ENCODE measurements at places on chromosomes 6 and 20.

DNA sequence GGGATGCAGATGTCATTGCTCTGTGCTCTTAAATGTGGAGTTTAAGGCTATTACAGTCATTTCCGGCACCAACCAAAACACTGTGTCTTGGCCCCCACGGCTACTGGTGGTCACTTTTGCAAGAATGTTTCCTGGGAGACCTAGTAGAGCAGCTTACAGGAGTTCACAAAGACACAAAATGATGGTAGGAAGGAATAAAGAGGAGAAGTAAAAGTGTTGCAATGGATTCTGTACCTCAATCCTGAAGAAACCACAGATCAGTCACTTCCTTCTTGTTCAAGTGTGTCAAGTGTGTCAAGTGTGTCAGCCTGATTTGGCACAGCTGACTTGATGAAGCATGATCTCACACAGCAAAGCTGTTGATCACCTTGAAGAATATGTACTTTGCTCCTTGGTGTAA, 344.0 kb downstream of the PLCB1 start:
- no peak for DNase-seq

GRCh38 chr6:108720827-108721226, 127.4 kb upstream of the ARMC2 start:
- DNase-seq, result no peak

DNA sequence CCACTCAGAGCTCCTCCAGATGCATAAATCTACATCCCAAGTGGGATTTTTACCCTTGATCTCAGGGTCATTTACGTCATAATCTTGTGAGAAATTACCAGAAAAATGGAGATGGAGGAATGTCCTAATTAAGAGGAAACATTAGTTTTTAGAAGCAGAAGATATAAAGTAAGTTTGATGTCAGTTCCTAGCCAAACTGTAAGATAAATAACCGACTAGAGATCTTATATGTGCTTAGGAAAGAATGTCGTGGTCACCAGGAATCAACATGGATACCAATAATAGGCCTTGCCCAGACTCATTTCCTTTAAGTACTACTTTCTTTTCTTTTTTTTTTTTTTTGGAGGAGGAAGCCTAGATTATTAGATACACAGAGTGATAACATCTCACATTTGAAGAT, 186.9 kb downstream of the UTRN start:
- no peak for DNase-seq

- DNase-seq, result no peak
Observed at GRCh38 chr6:110101885-110102284, 77.6 kb downstream of the WASF1 start.

- no peak for DNase-seq
Observed at GRCh38 chr20:50915424-50915823, 15.8 kb downstream of the ADNP start.

DNA sequence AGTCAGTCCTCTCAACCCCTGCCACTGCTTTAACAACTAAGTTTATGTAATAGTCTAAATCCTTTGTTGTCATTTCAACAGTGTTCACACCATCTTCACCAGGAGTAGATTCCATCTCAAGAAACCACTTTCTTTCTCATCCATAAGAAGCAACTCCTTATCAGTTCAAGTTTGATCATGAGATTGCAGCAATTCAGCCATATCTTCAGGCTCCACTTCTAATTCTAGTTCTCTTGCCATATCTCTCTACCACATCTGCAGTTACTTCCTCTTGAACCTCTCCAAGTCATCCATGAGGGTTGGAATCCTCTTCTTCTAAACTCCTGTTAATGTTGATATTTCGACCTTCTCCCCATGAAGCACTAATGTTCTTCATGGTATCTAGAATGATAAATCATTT, 57.9 kb upstream of the FOXO3 start:
- DNase-seq, result no peak

GRCh38 chr6:169794317-169795055, 43.1 kb downstream of the ERMARD start:
- no peak for DNase-seq

DNA sequence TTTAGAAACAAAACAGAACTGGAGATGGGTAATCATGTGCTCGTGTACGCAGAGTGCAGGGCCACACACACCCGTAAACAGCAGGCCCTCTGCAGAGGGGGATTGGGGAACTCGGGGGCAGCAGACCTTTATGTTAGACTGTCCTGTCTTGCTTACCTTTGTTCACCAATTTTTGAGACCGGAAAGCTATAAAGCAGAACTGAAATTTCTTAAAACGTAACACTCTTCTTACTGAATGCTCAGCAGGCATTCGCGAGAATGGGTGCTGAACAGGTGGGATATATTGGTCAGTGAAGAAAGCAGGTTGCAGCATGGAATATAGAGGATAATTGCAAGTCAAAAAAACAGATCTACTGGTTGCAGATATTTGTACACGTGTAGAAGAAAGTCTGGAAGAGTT, 211.1 kb downstream of the BMP7 start:
- no peak for DNase-seq

DNA sequence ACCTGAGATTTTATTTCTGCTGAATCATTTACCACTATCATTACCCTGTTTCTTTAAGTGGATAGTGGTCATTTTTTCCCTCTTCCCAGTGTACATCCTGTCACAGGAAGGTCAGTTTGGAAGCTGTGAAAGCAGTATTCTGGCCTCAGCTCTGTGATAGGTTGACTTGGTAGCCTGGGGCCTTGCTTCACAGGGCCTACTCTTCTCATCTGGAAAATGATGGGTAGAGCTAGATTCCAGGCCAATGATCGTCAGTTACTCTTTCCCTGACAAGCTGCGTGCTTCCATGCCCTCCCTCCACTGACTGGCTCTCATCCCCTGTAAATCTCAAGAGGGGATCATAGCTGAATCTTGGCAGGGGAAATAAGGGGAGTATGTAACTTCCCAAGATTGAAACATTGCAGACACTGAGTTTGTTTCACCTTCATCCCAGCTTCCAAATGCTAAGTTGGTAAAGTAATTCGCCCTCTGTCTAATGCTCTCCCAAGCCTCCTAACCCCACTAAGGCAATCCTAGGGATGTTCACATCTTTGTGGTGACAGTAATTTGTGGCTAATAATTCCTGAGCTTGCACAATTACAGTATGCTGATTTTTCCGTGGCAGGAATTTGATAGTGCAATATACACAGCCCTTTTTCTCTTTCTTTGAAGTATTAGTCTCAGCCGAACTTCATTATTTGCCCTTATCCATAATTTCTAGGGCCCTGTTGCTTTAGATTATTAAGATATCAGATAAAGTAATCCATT, 51.2 kb downstream of the VAPB start:
- DNase-seq, result no peak

- no peak for DNase-seq
Observed at GRCh38 chr20:17606001-17606400, 36.1 kb downstream of the DSTN start.

GRCh38 chr20:41221614-41222218, 84.4 kb downstream of the PLCG1 start:
- no peak for DNase-seq

- no peak for DNase-seq
Observed at GRCh38 chr6:136365776-136366354, 76.2 kb upstream of the BCLAF1 start.

DNA sequence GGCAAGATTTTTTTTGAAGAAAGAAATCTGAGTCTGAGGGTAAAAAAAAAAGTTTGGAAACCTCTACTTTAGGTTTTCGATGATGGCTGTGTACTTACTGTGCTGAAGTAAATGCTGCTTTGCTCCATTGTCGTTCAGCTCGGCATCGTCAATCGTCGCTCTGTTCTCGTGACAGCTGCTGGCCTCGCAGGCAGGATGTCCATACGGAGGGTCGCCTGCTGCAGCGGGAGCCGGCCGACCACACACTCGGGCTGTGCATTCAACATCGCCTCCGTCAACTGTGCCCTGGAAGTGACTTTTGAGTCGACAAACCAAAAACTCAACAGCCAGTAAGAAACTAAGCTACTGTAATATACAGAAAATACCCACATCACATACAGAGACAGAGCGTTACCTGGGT, 53.1 kb upstream of the SMOC2 start:
- no peak for DNase-seq

GRCh38 chr6:117989086-117989485, 82.0 kb downstream of the SLC35F1 start:
- DNase-seq, result no peak

DNA sequence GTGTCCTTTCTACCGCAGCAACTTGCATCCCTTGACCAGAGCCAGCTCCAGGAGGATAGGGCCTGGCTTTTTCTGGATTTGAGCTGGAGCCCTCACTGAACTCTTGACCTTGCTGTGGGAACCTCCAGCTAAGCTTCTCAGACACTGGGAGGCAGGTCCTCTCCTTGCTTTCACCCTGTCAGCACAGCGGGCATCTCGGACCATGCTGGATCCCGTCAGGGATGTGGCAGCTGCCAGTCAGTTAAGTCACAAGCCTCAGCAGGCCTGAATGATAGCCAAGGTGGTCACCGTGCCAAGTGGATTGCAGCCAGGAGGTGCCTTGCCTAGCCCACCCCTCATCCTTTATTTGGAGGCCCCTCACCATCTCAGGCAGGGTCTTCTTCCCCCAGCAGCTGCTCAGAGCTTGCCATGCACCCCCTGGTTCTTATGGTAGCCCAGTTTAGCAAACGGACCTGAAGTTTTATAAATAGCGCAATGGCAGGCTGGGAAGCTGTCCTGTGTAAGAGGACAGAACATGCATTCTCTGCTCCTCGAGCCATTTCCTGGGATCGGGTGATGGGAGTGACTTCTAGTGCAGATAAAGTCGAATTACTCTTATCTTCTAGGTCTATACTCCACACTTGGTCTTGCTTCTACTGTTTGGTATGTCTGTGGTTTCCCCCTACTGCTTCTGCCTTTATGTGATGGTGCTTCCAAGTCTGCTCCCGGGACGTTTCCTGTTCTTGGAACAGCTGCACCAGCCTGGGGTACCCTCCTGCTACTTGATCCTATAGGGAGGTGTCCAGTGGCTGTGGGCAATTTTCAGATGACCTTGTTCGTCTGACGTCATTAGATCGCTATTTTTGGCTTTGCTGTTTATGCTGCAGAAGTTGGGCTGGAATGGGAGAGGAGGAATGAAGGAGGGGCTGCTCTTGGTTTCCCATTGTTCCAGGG, 7.1 kb upstream of the MYLK2 start:
- peak; percentile 31 for DNase-seq

DNA sequence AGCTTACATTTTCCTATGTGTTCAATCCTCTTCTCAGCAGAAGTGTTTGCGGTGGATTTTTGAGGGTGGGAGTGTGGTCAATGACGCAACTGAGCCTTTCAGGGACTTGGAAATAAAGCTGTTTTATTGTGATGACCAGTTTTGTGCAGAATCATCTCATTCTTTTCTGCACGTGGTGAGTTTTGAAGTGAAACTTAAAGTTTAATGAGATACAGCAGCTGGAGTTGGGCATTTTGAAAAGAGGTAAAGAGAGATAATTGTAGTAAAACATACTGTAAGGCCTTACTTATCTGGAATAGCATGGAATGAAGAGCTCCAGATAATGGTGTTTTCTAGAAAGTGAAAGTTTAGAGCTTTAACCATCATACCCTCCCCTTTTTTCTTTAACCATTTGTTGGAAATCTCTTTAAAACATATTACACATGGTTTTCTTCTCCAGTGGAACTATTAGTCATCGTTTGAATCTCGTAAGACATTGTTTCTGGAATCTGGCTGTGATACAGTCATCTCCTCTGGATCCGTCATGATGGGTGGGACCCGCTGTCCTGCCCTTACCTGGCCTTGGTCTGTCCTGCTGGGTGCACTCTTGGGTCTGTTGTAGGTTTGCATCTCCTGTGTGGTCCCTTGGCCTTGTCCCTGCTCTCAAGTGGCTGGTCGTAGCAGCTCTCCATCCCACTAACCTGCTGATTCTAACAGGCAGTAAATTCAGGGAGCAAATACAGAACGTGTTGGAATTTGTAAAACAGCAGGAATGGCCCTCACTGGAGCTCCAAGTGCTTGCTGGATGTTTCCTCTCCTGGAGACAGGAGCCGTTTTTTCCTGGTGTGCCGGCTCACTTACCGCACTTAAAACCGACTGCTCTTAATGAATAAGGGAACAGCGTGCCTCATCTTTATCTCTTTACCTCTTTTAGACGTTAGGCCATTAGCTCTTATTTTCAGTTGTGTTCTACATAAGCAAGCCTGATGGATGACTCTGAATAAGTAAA, 29.8 kb downstream of the UST start:
- DNase-seq, result no peak

- DNase-seq, result no peak
Observed at GRCh38 chr6:119672725-119673124, 323.2 kb upstream of the MAN1A1 start.

GRCh38 chr6:56227071-56227879, 20.1 kb downstream of the COL21A1 start:
- DNase-seq, result no peak

DNA sequence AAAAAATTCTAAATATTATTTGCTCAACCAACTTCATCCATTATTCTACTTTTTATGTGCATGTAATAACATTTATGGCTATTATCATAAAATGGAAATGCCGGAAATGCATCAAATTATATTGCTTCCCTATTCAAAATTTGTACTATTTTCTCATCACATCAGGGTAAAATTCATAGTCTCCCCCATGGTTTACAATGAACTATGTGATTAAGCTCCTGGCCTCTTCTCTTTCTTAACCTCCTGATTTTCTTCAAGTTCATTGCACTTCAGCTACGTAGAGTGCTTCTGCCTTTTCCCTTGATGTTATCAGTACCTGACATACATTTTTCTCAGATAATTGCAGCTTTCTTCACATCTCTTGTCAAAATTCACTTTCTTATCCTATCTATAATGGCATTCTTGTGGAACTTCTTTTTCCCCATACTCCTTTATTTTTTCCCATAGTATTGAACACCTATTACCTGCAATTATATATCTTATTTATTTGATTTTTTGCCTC, 699.1 kb upstream of the ADGRB3 start:
- DNase-seq, result no peak

GRCh38 chr20:17511401-17511800, 19.8 kb downstream of the BFSP1 start:
- no peak for DNase-seq

GRCh38 chr6:90194371-90194841, 102.2 kb downstream of the BACH2 start:
- DNase-seq, result no peak

DNA sequence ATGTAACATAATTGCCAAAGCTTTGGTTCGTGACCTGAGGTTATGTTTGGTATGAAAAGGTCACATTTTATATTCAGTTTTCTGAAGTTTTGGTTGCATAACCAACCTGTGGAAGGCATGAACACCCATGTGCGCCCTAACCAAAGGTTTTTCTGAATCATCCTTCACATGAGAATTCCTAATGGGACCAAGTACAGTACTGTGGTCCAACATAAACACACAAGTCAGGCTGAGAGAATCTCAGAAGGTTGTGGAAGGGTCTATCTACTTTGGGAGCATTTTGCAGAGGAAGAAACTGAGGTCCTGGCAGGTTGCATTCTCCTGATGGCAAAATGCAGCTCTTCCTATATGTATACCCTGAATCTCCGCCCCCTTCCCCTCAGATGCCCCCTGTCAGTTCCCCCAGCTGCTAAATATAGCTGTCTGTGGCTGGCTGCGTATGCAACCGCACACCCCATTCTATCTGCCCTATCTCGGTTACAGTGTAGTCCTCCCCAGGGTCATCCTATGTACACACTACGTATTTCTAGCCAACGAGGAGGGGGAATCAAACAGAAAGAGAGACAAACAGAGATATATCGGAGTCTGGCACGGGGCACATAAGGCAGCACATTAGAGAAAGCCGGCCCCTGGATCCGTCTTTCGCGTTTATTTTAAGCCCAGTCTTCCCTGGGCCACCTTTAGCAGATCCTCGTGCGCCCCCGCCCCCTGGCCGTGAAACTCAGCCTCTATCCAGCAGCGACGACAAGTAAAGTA, 547 bp upstream of the ESR1 start:
- DNase-seq, result no peak

All from NCI-H1694 treated with DMSO at 0.1 percent for 48 hours (cell line).